ENCODE measurements at places on chromosomes 12 and 14. TPM values are rescaled to one million over a fixed set of nuclear protein-coding genes. Genes with fewer than 3 reads are reported as not detected.

The MMP17 gene
- 0.81 TPM for polyA plus RNA-seq

The SIX1 gene
- 86.6 TPM for polyA plus RNA-seq

The TSPAN19 gene
- polyA plus RNA-seq: 0.06 TPM

The NEUROD4 gene
- polyA plus RNA-seq: not detected

The B4GALNT1 gene
- 8.8 TPM for polyA plus RNA-seq
